ENCODE measurements at places on chromosomes 5 and 9.
A peak's percentile ranks its signal among the peaks of the same experiment; 100 is the strongest.

GRCh38 chr5:126456217-126456820 lies 33.1 kb downstream of the GRAMD2B start:
- DNase-seq = no peak

GRCh38 chr5:74007193-74007592 lies 381.2 kb downstream of the ARHGEF28 start:
- DNase-seq = no peak

DNA sequence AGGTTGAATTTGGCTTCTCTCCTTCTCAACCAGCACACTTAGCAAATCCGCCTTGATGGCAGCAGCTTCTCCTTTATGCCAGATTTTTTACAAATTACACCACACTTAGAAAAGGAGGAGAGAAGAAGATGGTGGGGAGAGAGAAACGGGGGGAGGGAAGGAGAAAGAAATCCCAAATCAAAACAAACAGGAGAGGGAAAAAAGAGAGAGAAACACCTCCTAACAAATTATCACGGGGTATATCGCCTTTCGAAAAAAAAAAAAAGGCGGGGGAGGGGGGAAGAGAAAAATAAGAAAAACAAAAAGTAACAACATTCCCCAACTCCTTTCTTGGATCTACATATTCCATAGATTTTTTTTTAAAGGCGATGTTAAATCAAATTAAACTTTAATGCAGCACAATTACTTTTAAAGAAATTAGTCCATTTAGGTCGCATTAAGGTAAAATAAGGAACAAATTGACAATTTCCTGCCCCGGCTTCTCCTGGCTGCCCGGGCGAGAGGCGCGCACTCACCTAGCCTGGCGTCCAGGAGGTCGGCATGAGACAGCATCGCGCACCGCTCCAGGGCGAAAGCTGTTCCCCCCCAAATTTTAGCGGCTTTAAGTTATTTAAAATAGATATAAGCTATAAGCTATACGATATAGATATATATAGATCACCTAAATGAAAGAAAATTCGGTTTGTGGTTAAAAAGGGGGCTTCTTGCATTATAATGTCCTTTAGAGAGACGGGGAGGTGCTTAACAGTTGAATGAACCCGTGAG lies at the start of gene OTP:
TSS of gene OTP (minus strand) at position 716 of the 765 bp plus-strand sequence. CDS start at position 552, 164 bp downstream.
- DNase-seq = no peak

GRCh38 chr9:69131682-69132081 lies 42.4 kb upstream of the TJP2 start:
- DNase-seq = peak; percentile 97
